ENCODE measurements at places on chromosomes 3 and 15.

GRCh38 chr15:90059208-90059985 is 42.9 kb downstream of the IDH2 start:
- no peak for DNase-seq

DNA sequence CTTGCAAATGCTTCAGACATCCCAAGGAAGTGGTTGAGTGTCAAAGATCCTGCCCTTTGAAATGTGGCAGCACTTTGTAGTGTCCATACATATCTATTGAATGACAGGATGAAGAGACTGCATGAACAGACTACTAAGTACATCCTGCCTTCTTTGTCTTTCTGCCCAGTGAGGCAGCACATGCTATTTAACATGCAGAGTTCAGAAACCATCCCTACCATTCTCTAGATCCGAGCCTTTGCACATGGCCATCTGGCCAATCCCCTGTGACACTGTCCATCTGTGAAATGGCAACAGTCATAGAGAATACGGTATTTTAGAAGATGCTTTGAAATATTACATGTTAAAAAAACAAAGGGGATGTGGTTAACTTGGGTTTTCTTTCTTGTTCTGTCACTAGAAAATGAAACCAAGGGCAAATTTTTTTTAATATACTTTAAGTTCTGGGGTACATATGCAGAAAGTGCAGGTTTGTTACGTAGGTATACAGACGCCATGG is 519.6 kb downstream of the NTRK3 start:
- no peak for DNase-seq

DNA sequence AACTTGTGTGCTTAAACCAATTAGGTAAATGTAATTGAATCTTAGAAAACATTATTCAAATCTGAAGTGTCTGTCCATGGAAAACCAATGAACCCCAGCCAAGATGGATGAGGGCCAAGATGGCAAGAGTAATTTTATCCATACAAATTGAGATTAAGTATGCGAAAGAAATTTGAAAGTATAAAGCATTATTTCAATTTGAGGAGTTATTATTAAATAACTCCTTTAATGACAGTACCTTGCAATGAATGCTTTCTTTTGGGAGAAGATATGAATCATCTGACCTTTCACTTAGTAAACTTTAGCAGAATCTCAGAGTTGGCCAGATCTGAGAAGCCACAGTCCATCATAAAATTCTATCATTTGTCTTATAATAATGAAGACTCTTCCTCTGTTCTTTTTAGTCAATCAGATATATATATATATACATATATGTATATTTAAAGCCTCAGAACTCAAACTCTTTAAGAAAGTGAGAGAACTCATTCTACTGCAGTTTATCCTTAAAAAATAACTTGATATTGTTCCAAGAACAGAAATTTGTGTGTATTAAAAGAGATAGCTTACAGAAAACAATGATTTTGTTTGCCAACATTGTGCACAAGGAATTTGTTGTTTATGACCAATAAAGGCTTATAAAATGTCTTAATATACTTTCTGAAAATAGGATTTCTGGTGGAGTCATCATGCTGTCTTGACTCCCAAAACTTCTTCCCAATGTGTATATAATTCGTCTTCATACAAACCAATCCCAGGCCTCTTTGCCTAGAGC is 434.8 kb upstream of the THBS1 start:
- DNase-seq, result no peak

DNA sequence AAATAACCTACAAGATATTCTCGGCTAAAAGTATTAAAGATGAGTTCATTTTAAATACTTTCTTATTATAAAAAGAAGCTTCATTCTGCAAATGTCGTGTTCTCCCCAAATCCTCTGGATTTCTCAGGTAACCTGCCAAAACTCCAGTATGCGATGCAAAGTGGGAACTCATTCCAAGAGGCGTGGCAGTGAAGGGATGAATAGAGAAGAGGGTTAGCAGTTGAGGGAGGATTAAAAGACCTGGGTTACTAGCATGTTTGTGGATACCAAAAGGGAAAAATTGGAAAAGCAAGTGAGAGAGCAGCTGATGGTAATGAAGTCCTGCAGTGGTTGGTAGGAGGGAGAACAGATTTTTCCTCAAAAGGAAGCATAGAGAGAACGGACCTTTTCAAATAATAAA is 61.6 kb downstream of the ATP2C1 start:
- DNase-seq, result peak; percentile 17

GRCh38 chr3:182501856-182502255 is 291.4 kb upstream of the ATP11B start:
- no peak for DNase-seq

GRCh38 chr3:66738625-66739365 is 238.0 kb upstream of the LRIG1 start:
- DNase-seq, result no peak

All from D341Med (cell line).